ENCODE measurements at places on chromosomes 5 and 9.

- no peak for DNase-seq
These were observed 1.5 kb downstream of the RORB start for GRCh38 chr9:74498621-74499095.

DNA sequence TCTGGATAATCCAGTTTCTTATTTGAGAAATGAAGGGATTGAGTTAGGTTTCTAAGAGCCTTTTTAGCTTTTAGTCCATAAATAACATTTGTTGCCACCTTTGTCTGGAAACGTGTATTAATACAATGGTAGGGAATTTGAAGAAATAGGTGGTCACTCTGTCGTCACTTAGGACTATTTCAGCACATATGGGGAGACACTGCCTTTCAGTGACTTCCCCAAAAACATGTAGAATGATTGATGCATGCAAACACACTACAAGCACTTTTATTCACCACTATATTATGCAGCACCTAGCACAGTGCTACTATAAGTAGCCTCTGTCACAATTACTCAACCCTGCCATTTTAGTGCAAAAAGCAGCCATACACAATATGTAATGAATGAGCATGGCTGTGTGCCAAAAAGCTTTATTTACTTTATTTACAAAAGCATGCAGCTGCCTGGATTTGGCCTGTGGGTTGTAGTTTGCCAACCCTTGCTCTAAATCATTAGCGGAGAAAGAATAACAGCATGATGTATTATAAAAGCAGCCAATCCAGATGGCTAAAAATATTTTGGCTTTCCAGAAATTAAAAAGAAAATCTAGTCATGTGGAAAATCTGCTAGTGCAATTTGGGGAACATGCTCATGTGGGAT is 154.2 kb upstream of the HMHB1 start:
- no peak for DNase-seq

DNA sequence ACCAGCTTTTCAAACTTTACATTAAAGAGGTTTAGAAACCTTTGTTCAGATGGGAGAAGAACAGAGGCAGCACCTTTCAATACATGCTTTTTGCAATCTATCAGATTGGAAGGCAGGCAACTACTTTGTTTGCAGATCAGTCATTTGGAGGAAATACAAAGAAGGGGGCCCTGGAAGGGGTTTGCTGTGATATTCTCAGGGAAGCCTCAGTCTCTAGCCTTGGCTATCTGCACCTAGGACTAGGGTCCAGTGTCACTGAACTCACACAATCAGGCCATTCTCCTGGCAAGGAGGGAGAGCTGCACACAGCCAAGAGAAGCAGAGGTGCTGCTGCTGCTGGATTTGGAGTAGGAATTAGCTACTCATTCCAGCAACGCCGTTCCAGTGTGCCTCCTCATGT is 79.5 kb downstream of the CRB2 start:
- DNase-seq: no peak

- no peak for DNase-seq
These were observed 150.3 kb downstream of the GOLPH3 start for GRCh38 chr5:32023816-32024215.

DNA sequence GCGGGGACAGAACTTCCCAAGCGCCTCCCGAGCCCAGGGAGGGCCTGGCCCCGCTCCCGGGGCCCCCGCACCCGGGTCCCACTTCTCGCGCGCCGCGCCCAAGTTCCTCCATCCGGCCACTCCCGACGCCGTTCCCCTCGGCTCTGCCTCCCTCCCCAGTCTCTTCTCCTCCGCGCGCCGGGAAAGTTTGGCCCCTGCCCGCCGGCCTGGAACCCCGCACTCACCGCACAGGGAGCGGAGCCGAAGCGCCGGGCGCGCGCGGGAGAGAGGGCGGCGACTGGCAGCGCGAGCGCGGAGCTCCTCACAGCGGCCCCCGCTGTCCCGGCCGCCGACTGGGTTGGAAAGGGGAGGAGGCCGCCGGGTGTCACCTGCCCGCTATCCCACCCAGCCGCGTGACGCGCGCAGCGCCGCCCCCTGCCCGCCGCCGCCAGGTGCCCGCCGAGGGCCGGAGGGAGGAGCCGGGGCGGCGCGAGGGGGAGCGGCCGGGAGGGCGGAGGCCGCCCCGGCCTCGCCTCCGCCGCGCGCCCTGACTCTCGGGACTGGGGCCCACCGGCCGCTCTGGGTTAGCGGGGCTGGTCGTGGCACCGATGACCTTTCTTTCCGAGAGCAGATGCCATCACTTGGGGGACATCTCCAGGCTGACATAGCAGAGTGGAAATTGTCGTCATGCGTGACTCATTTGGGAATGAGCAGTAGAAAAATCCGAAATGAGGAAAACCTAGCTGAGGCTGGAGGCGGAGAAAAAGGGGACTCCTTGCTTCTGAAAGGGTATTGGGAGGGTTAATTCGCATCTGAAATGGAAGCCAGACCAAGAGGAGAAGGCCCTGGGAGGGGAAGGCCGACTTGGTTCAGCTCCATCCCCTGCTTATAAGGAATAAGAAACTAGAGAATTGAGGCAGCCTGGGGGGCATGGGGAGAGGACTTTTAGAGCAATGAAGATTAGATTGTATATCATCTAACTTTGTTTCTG is at the start of gene ELOVL7:
Gene ELOVL7 (minus strand): TSS at position 334 of the 970 bp plus-strand sequence. CDS start 56,872 bp downstream, outside the sequence.
- DNase-seq: peak; percentile 90

DNA sequence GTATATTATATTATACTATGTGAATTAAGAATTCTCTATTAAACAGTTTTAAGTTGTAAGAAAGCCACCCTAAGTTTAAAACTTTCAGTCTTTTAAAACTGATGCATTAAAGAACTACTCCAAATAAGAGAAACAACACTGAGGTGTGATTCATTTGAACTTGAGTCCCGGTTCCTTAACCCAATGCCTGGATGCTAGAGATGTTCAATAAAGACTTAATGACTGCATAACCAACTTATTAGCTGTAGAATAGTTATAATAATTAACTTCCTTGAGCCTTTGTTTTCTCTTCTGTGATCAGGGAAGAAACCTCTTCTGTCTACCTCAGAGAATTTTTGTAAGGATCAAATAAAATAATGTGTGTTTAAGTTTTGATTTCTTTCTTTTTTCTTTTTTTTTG is 45.3 kb upstream of the DENND4C start:
- no peak for DNase-seq

DNA sequence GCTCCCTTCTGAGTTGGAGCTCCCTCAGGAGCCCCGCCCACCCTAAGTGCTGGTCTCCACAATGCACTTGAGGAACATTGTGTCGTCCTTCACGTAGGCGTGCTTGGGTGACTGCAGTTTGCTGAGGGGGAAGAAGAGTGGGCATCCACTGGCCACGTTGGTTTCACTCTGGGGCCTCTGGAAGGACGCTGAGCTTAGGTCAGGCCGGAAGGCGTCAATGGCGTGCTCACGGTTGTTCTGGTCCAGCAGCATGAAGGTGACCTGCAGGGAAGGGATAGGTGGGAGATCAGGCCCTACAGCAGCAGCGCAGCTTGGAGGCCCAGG is 21.7 kb downstream of the TRAF1 start:
- DNase-seq: no peak

GRCh38 chr5:82160948-82161347 is 117.2 kb downstream of the RPS23 start:
- no peak for DNase-seq

DNA sequence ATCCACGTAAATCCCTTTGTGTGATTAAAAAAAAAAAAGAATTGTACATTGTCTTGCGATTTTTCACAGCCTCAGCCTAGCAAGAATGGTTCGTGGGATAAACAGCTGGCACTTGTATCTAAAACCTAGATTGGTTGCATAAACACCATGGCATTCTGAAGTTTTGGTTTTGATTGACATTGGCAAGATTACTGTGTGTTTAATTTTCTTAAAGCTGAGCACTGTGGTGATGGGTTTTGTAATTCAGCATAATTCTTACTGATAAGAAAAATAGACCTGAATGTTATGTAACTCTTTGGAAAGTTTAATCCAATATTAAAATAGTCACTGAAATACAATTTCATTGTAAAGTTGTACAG is 23.4 kb upstream of the ANKRD18A start:
- DNase-seq: no peak

- no peak for DNase-seq
These were observed 12.4 kb downstream of the NFIL3 start for GRCh38 chr9:91411096-91411771.

DNA sequence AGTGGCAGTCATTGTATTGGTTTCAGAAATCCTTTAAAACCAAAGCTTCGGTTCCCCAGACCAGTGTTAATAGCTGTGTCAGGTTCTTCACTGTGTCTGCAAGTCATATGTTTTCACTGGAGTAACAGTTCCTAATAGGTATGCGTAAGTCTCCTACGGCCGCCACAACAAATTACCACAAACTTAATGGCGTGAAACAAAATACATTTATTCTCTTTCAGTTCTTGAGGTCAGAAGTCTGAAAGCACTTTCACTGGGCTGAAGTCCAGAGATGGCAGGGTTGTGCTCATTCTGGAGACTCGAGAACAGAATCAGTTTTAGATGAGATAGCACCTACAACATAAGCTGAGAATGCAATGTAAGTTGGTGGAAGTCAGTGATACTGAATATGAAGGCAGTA is 556.2 kb downstream of the TLE4 start:
- DNase-seq: no peak

GRCh38 chr5:178467205-178467567 is 123.0 kb downstream of the COL23A1 start:
- no peak for DNase-seq

DNA sequence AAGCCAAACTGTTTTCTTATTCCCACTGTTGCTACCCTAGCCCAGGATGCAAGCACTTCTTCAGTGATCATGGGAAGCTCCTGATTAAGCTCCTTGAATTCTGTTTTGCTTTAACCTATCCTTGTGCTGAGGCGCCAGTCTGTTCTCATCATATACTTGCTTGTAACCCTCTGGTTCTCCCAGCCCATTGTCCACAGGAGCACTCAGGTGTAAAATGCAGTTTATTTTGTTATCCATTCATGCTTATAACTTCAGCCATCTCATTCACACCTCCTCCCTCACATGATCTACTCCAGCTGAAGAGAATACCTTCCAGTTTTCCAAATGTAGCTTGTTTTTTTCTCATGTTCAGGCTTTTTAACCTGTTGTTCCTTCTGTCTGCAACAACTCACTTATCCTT is 402.1 kb upstream of the BRINP1 start:
- DNase-seq: no peak

GRCh38 chr5:136309376-136309775 is 56.0 kb downstream of the TRPC7 start:
- DNase-seq: no peak

DNA sequence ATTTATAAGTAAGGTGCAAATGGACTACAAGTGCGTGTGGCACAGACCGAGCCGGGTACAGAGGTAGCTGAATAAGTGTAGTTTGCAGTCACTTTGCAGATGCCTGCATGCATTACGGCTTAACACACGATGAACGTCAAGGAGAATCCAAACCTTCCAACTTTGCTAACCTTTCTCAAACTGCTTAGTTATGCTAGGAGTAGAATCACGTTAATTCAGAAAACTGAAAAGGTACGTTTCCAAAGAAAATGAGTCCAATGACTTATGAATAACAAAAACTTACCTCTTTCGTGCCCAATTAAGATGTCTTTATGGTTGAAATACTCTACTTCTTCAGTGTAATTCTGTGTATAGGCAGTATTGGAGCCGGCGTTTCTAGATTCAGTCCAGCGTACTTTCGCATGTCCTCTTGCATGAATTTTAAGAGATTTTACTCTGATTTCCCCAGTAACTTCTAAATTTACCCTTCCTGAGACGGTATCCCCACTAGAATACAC is 539 bp downstream of the ARRDC3 start:
- DNase-seq: peak; percentile 68

GRCh38 chr5:174614500-174615135 is 109.8 kb upstream of the MSX2 start:
- DNase-seq: no peak

- DNase-seq: peak; percentile 40
These were observed 69.6 kb upstream of the PJA2 start for GRCh38 chr5:109479260-109479860.

DNA sequence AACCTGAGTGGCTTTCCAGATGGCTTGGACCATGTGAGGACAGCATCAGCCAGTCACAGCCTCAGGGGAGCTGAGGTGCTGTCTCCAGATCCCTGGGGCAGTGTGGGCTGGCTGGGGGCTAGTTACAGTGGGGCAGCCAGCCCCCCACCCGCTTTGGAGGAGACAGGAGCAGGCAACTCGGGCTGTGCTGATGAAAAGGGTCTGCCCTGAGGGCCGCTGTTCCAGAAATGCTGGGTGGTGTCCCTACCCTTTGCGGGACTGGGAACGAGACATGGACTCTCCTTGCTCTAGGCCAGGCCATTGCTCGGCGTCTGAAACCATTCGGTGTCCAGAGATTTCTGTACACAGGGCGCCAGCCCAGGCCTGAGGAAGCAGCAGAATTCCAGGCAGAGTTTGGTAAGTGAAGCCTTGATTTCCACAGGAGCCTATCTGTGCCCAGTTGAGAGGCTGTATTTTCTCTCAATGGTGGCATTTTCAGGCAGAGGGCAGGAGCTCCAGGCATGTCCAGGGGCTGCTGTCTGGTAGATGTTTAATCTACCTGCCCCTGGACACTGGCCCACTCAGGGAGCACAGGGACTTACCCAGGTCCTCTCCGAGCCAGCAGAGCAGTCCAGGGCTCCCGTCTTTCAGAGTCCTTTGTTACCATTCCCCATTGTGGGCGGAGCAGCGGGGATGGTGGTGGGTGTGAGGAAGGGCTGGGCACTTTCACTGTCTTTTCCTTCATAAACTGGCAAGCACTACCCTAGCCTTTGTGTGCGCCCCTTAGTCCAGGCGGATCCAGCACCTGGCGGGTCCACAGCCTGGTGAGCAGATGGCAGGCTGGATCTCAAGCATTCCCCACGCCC is 7.2 kb downstream of the GRHPR start:
- no peak for DNase-seq

GRCh38 chr5:32057187-32058096 is 116.7 kb downstream of the GOLPH3 start:
- no peak for DNase-seq

Data from MM.1S (cell line).